GM23248 (cell line): ENCODE measurements at places on chromosomes 4 and X. TPM values are rescaled to one million over a fixed set of nuclear protein-coding genes. Genes with fewer than 3 reads are reported as not detected.

Gene RAB41
- total RNA-seq = not detected in 2 replicates

Gene TEX11
- not detected in 2 replicates for total RNA-seq

Gene MAGEA11
- not detected in 2 replicates for total RNA-seq

Gene C4orf36
- 0.65 TPM in 1 of 2 replicates, not detected in the other for total RNA-seq

Gene PRKG2
- total RNA-seq = 4.6 and 7.3 TPM in 2 replicates

Gene ARHGEF6
- total RNA-seq = 5.9 and 7.7 TPM in 2 replicates

Gene PTPN13
- total RNA-seq = 42.7 and 43.2 TPM in 2 replicates

DNA sequence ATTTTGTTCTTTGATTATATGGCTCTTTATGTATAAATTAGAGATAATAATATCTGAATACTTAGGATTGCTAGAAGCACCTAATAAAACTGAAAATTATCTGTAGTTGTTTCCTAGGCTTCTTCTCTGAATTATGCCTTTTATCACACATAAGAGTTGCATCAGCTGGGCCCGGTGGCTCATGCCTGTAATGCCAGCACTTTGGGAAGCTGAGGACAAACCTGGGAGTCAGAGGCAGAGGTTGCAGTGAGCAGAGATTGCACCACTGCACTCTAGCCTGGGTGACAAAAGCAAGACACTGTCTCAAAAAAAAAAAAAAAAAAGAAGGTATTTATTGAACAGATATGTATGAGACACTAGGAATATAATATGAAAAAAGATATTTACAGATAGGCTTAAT is 773.5 kb upstream of the AGA start:
- no peak for DNase-seq

- DNase-seq = peak; percentile 67
Measured at GRCh38 chr4:1410491-1411325, 4.5 kb upstream of the NKX1-1 start.

DNA sequence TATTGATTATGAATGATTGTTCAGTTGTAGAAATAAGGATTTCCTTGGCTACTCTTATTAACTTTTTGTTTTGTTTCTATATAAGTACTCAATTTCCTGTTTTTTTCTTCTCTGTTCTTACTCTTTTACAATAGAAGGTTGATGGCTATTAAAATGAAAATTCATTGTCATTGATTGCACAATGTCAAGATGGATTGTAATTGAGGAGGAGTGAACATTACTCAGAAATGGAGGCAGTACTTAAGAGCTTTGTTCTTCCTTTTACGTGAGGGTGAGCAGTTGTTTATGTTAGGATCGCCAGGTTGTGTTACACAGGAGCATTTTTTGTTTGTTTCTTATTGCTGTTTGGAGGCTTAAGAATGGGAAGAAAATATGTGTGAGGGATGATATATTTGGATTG is 2062.4 kb downstream of the ARAP2 start:
- peak; percentile 66 for DNase-seq

GRCh38 chr4:74768857-74769525 is 25.3 kb downstream of the BTC start:
- peak; percentile 26 for DNase-seq

- DNase-seq = no peak
Measured at GRCh38 chrX:17836830-17837229, 24.3 kb downstream of the RAI2 start.

GRCh38 chrX:39288592-39288991 is 487.3 kb downstream of the MID1IP1 start:
- DNase-seq = no peak

- DNase-seq = no peak
Measured at GRCh38 chr4:10456260-10456594, 999 bp downstream of the ZNF518B start.

- DNase-seq = no peak
Measured at GRCh38 chr4:154452798-154453346, 38.7 kb downstream of the DCHS2 start.

GRCh38 chrX:151082077-151082948 is 94.1 kb upstream of the GPR50 start:
- peak; percentile 82 for DNase-seq

GRCh38 chrX:48606091-48606490 is 8.8 kb downstream of the WDR13 start:
- no peak for DNase-seq

DNA sequence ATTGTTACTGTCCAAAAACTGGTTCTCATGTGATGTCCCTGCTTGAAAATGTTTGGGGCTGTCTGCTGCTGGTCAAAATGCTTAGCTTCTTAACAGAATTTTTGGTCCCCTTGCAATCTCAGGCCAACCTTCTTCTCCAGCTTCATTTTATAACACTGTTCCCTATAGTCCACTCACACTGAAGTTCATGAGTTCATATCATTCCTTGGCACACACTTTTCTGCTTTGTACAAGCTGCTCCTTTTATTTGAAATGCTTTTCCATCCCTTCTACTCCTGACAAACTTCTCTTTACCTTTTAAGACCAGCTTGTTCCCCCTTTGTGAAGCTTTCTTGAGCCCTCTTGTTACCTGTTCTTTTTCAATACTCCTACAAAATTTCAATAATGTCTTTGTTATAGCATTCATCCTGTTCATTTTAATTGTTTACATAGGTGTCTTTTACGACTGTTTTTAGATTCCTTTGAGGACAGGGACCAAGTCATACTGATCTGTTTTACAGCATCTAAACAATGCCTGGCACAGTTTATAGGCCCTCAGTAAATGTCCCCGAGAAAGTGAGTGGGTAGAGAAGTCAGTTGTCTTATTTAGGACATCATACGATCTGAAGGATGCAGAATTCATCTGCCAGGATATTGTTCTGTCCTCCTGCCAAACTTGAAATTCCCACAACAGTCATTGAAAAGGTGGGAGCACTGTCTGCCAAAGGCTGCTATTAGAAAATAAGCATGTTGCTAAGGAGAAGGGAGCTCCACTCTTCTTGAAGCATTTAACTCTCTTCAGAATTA is 134.4 kb upstream of the BMPR1B start:
- no peak for DNase-seq

DNA sequence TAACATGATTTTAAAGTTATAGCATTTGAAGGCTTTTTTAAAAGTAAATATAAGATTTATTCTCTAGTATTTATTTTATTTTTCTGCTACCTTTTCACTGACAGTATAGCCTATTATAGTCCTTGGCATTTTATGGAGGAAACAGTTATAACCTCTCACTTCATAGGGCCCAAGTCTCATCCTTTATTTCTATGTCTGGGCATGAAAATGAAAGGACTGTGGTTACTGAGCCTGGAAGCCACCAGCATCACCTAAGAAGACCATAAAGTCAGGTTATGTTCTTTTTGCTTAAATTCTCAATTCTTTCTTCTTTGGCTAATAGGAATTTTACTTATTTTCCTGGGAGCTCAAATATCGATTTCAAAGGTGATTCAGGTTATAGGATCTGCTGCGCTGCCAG is 494.7 kb upstream of the TECRL start:
- no peak for DNase-seq

DNA sequence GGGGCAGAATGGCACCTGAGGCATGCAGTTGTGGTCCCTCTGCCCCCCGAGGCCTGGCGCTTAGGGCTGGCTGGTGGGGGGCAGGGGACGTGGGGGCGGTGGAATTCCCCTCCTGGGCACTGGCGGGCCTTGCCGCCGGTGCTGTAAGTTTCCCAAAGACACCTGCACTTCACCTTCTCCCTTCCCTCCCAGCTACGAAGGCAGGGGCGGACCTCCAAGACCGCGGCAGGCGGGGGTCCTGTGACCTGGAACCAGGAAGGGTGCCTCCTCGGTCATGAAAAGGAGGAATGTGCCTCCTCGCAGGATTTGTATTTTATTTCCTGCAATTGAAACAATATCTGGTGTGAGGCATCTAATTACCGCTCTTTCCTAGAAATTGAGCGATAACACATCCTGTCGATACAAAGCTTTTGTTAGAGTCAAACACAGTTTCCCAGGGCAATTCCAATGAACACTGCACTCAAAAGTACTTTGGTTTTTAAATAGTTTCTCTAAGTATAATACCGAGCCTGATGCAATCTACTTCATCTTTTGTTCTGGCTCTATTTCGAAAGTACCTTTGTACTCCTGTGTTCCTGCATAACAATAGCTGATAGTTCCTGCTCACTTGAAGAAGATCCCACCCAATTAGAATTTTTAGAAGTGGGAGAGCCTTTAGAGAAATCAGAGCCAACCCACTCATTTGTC is 12.3 kb upstream of the ADRA2C start:
- DNase-seq = no peak

GRCh38 chr4:182862921-182863320 is 54.3 kb downstream of the DCTD start:
- DNase-seq = no peak

- DNase-seq = no peak
Measured at GRCh38 chr4:182023469-182023868, 219.7 kb upstream of the TENM3 start.

DNA sequence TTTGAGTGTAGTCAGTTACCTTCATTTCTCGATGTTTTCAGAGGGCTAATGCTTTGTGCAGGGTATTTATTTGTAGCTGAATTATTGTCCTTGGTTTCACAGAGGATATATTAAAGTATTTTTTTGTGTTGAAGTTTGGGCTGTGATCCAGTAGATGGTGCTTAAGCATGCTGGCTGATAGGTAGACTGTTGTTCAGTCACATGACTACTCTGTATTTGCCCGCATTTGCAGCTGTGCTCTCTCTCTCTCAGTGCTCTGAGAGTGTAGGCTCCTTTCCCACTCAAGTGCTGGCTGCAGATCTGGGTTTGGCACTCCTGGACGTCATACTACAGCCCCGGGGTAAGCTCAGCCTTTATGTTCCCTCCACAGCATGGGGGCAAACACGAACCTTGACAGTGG is 21.7 kb downstream of the RAB40AL start:
- no peak for DNase-seq

DNA sequence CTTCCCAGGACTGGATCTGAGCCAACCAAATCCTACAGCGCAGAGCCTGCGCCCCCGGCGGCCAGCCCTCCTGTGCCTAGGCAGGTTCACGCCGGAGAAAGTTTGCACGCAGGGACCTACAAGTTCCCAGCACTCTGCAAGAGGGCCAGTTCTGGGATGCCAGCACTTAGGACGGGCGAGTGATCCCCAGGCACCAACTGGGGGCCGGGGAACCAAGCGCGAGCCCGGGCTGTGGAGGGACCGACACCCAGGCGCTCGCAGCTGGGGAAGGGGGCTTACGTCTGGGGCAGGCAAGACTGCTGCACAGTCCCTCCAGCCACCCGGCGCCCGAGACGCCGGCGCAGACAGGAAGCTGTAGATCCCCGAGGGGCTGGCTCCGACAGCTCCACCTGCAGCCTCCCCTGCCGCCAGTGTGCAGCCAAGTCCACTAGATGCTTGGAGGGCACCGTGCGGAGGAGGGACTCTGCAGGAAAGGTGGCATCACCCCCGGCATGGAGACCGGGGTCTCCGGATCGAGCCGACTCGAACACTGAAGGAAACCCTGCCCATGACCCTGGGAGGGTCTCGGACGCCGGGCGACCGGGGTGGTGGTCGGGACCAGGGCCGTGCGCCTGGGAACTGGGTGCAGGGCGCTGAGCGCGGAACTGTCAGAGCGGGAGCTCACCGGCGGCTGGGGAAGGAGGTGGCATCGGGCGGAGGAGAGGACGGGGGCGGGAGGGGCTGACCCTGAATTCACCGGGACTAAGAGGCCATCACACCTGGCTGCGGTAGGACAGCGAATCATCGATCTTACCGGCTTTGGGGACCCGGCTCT is 566 bp downstream of the CORIN start:
- DNase-seq = peak; percentile 50

DNA sequence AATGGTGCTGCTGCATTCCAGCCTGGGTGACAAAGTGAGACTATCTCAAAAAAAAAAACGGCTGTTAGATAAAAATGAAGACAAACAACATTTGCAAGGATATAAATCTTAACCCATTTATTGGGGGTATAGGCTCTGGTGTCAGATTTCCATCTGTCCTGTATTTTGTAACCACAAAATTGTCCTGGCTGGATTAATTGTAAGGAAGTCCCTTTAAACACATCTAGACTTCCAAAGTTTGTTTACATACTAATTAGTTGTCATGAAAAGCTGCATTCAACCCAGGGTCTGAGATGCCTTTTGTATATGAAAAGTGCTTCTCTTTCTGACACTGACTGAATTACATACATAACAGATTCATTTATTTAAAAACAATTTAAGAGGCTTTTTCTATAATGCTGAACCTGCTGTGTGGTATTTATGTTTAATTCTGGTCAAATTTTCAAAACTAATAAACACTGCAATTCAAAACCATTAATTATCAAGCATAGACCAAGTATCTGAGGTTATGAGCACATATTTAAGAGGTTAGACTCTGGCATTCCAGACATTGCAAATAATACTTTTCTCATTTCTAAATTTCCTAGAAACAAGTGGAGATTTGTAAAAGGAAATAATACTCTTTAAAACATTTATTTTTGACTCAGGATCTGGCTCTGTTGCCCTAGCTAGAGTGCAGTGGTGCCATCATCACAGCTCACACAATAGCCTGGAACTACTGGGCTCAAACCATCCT is 17.5 kb upstream of the UGDH start:
- DNase-seq = peak; percentile 23

GRCh38 chr4:155173371-155173770 is 35.1 kb upstream of the NPY2R start:
- DNase-seq = no peak
